ENCODE measurements at places on chromosomes 3 and 15. TPM values are rescaled to one million over a fixed set of nuclear protein-coding genes. Genes with fewer than 3 reads are reported as not detected.
A peak's percentile ranks its signal among the peaks of the same experiment; 100 is the strongest.

DNA sequence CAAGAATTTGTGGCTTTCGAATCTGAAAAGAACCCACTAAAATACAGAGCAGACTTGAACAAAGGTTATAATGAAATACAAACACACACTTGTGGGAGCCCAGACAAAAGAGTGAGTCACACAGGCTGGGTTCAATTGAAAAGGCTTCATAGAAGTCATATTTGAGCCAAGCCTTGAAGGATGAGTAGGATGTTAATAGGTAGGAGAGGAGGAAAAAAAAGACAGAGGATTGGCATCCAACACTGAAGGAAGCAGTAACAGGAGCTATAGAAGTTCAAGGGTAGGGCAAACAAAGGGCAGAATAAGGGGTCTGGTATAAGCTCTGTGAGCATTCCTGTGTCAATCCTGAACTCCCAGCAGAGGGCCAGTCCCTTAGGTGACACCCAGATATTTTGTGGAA lies 325.4 kb downstream of the FOXP1 start:
- DNase-seq, result peak; percentile 97
- no peaks in the 10 kb centered on the region for H3K36me3 ChIP-seq
- peaks cover 3% of the 10 kb centered on the region for H3K4me1 ChIP-seq
- no peak overlapping the region for H3K27ac ChIP-seq
- H3K27me3 ChIP-seq, result no peaks in the 10 kb centered on the region

DNA sequence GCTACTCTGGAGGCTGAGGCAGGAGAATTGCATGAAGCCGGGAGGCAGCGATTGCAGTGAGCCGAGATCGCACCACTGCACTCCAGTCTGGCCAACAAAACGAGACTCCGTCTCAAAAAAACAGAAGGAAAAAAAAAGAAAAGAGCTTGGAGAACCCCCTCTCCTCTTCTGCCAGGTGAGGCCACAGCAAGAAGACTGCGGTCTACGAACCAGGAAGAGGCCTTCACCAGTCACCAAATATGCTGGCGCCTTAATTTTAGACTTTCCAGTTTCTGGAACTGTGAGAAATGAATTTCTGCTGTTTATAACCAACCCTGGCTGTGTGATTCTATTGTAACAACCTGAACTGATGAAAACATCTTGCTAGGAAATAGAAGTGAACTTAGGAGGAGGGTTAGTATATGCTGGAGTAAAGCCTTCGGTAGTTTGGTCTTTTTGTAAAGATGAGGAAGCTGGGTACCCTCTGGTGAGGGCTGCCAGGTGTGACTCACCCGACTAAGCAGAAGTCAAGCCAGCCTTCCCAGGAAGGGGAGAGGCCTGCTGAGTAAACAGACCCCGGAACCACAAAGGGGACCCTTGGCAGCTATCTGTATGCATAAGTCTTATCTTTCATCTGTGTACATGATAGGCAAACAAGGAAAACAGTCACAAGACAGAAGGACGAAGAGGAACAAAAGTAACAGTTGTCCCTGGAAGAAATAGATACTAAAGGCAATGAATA lies 78.7 kb downstream of the KLF13 start:
- DNase-seq, result no peak
- H3K27ac ChIP-seq, result no peak overlapping the region
- no peak overlapping the region for H3K4me3 ChIP-seq
- H3K4me1 ChIP-seq, result peaks cover 9% of the 10 kb centered on the region
- H3K27me3 ChIP-seq, result no peaks in the 10 kb centered on the region

DNA sequence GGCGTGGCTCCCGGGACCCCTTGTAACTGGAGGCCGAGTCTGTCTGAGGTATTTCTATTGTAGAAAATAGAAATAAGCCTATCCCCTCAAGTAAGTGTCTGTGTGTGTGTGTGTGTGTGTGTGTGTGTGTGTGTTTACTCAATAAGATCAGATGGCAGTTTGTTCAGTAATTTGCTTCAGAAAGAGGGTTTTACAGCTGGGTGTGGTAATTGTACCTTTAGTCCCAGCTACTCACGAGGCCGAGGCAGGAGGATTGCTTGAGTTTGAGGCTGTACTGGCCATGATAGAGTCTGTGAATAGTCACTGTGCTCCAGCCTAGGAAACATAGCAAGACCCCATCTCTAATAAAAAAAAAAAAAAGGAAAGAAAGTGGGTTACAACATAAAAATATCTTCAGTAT lies 8.7 kb downstream of the SPINT1 start:
- no peak for DNase-seq
- no peak overlapping the region for H3K4me3 ChIP-seq
- no peak overlapping the region for H3K27ac ChIP-seq
- no peaks in the 10 kb centered on the region for H3K27me3 ChIP-seq
- H3K36me3 ChIP-seq, result no peaks in the 10 kb centered on the region

DNA sequence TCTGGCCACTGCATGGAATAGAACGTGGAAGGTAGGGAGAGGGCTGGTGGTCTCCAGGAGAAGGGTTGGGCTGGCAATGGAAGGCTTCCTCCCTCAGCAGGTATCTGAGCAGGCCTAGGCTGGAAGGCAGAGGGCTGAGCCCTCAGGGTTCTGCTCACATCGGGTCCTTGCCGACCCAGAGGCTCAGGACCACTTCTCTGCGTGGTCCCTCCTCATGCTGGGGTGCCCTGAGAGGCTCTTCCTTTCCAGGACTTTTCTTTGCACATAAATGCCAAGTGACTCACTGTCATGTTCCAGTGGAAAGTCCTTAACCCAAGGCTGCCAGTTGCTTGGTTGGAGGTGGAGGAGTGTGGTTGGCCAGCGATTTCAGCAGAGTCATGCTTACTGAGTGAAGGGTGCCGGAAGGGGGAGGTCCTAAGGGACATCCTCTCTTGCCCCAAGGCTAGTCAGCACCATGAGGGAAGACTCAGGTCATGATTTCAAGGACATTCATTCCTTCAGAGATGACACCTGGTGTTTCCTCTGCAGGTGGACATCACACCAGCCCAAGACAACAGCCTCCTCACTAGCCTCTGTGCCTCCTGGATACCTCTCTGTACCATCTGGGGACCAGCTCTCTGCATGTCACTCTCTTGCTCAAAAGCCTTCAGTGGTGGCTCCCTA lies 8.2 kb downstream of the SLC6A6 start:
- H3K36me3 ChIP-seq, result no peaks in the 10 kb centered on the region
- peaks cover 17% of the 10 kb centered on the region for H3K4me1 ChIP-seq
- peak overlapping the region; percentile 80 for H3K27ac ChIP-seq

CCDC33 gene
- total RNA-seq, result not detected

DNA sequence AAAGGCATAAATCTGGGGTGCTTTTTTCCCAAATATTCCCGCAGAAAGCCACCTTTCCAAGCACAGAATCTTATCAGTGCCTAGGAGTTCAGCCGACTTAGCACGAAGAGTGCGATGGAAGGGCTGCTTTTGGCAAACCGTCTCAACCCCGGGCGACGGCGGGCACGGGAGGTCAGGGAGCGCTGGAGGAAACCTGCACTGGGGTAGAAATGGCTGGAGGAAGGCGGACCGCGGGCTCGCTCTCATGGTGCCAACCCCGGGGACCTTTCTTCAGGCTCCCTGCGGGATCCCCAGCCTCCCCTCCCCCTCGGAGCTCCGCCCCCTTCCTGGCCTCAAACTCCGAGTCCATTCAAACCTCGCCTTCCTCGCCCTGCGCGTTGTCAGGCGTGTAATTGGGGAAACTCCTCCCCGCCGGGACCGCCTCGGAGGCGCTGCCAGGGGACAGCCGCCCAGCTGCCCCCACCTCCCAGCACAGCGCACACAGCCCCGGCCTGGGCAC lies at the start of gene GABRG3:
TSS of gene GABRG3 (plus strand) at position 470 of the 499 bp plus-strand sequence.
- H3K4me3 ChIP-seq, result no peak within 1 kb of the TSS
- no peaks in the 10 kb centered on the region for H3K36me3 ChIP-seq
- no peaks in the 10 kb centered on the region for H3K27me3 ChIP-seq

GRCh38 chr15:88196961-88197360 lies 59.6 kb downstream of the NTRK3 start:
- H3K4me1 ChIP-seq, result no peaks in the 10 kb centered on the region
- no peak overlapping the region for H3K4me3 ChIP-seq
- DNase-seq, result no peak
- no peaks in the 10 kb centered on the region for H3K36me3 ChIP-seq
- H3K27ac ChIP-seq, result no peak overlapping the region

DNA sequence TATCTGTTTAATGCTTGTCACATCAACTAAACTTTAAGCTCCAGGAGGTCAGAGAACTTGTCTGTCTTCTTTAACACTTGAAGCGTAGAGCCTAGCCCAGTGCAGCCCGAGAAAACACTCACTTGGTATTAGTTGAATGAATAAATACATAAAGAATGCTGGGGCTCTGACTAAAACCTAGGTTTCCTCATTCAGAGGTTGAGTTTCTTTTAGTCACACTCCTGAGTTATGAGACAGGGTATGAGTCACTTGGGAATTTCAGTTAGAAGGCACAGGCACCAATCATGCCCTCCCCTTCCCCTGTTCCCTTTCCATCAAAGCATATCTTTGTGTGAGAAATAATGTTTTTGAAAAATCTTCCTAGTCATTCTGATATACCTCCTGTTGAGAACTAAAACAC lies 589.8 kb upstream of the DPPA4 start:
- no peaks in the 10 kb centered on the region for H3K27me3 ChIP-seq
- H3K4me1 ChIP-seq, result no peaks in the 10 kb centered on the region
- DNase-seq, result peak; percentile 98

DNA sequence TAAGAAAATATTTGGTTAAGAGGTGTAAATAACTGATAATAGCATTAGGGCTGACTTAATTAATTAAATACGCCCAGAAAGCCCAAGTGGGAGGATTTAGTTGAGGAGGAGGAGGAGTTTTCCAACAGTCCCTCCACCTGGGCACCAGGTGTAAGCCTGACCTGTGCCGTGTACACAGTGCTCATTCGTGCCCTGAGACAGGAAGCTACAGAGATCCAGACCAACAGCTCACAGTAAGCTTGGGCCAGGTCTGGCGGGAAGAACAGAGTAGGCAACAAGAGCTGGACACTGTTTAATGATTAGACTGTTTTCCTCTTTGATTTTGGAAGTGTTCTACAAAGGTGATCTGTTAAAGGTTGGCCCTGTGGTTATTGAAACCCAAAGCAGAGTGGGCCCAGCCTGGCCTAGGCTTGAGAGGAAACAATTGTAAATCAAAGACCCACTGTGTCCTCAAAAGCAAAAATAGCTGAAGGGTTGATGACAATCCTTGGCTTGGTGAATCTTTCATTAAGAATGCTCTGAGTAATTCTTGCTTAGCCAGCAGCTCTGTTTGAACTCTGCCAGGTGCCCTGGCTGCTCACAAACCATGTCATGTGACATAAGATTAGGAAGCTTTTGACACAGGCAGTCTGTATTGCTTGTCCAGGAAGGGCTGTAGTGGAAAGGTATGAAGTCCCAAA lies 13.8 kb downstream of the SQOR start:
- no peaks in the 10 kb centered on the region for H3K27me3 ChIP-seq
- DNase-seq, result peak; percentile 76
- peaks cover 13% of the 10 kb centered on the region for H3K4me1 ChIP-seq
- no peaks in the 10 kb centered on the region for H3K36me3 ChIP-seq
- peak overlapping the region; percentile 48 for H3K27ac ChIP-seq

GRCh38 chr15:41278319-41278718 lies 47.3 kb downstream of the CHP1 start:
- H3K36me3 ChIP-seq, result peaks cover 11% of the 10 kb centered on the region
- peaks cover 9% of the 10 kb centered on the region for H3K4me1 ChIP-seq
- H3K27me3 ChIP-seq, result no peaks in the 10 kb centered on the region
- no peak for DNase-seq
